ENCODE measurements at places on chromosomes 1 and 21.

- DNase-seq, result no peak
Observed at GRCh38 chr1:41683681-41684500, 199.4 kb upstream of the EDN2 start.

DNA sequence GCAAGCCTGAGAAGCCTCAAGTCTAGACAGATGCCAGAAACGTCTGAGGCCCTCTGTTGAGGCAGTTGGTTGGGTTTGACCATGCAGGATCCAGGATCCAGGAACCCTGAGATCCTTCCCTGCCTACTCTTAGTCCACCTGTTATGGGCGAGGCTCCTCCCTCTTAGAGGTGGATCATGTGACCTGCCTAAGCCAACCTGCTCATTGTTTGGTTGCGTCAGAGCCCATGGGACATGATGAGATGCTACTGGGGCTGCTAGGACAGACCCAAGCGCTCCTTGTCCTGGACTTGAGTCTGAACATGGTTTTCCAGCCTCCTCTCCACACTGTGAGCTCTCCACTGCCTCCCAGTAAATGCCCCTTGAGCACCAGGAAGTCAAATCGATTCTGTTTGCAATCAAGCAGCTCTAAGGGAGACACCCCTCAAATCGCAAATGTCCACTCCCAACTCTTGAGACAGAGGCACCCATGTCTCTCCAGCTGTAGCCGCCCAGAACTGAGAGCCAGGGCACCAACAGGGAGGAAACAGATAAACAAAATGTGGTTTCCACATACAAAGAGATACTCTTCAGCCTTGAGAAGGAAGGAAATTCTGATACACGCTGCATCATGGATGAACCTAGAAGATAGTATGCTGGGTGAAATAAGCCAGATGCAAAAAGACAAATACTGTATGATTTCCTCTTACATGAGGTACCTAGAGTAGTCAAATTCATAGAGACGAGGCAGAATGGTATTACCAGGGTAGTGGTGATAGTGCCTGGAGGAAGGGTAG, 31.7 kb upstream of the WNT4 start:
- no peak for DNase-seq

DNA sequence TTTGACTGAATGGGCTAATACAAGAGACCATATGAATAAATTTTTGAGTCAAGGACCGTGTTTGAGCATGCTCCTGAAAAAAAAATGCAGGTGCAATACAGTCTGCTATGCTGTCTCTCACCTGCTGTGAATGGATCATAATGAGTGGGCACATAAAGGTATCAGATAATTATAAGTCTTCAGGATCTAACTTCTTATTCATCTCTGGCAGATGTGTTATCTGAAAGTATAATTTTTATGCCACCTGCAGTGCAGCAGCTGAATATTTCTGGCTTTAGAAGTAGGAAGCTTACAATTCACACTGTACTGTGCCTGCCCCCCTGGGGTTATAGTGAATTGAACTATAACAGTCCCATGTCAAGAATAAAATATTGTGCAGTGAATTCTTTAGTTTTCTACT, 333.3 kb downstream of the MRPL39 start:
- peak; percentile 26 for DNase-seq

DNA sequence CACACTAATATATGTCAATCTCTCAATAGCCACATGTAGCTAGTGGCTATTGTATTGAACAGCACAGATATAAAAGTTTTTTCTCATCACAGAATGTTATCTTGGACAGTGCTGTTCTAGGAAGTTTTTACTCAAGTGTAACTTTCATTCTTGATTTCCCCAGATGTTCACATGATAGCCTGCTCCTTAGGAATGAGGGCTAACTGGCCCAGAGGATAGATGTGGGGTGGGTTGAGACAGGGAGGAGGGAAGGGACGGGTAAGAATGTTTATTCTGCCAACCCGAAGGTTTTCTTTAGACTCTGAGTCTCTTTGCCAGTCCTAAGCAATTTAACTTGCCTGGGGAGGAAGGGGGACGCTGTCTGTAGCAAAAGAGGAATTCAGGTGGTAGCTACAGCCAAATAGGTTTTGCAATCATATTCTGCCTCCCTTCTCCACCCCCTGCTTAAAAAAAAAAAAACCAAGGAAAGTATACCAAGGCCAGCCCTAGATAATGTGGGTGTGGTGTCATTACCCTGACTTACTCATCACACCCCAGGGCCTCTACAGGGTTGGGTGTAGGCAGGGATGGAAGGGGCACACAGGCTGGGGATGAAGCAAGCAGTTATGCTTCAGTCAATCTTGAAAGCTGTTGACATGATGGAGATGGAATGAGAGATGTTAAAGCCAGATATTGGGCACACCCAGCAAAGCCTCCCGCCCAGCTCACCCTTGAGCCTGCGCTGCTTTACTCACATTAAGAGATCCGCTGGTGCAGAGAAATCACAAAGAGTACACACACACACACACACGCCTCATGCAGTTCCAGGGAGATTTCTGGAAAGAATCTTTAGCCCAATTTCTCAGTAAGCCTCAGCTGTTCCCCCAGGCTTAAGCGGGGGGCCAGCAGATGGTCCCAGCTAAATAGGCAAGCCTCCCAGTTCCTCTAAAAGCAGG, 59.9 kb downstream of the PLXNA2 start:
- no peak for DNase-seq

GRCh38 chr1:5686925-5687706, 305.1 kb downstream of the NPHP4 start:
- DNase-seq, result no peak

DNA sequence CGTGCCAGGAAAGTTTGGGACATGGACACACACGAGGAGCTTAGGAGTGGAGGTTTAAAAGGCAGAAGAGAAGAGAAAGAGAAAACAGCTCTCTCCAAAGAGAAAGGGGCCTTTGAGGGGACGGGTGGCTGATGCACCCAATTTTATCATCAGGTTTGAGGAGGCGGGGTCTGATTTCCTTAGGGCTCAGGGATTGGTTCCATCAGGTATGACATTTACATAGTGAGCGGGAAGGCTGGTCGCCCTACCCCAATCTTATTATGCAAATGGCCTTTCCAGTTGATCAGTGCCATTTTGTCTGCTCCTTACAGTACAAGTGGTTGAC, 749.1 kb upstream of the TPTE start:
- DNase-seq, result no peak

- no peak for DNase-seq
Observed at GRCh38 chr1:29447368-29447767, 211.0 kb downstream of the PTPRU start.

GRCh38 chr1:233293556-233294446, 1.7 kb downstream of the PCNX2 start:
- no peak for DNase-seq

GRCh38 chr1:54442185-54442584, 36.0 kb upstream of the SSBP3 start:
- DNase-seq, result no peak

- DNase-seq, result no peak
Observed at GRCh38 chr1:77081834-77082233, 137.4 kb downstream of the PIGK start.

- no peak for DNase-seq
Observed at GRCh38 chr1:235357485-235358373, 9.5 kb upstream of the TBCE start.

DNA sequence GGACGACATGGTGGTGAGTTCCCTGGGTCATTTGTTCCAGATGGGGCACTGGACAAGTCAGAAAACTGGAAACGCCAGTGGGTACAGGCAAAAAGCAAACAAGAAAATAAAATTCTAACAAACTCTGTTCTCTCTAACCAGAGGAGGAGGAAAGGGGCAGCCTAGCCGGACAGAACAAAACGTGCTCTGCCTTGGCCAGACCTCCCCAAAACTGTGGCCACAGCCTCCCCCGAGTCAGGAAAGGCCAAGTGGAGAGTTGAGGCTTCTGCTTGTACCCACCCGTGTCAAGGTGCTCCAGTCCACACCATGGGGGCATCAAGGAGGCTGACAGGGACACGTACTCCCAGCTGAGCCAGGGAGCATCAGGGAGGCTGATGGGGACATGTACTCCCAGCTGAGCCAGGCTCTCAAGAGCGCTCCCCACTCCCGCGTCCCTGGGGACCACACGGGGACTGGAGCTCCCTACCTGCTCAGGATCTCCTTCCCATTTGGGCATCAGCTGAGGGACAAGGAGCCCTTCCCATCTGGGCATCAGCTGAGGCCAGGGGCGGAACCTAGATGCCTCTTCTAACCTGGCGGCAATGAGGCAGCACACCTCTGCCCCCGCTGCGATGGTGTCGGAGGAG, 154.8 kb upstream of the COL6A1 start:
- DNase-seq, result no peak

DNA sequence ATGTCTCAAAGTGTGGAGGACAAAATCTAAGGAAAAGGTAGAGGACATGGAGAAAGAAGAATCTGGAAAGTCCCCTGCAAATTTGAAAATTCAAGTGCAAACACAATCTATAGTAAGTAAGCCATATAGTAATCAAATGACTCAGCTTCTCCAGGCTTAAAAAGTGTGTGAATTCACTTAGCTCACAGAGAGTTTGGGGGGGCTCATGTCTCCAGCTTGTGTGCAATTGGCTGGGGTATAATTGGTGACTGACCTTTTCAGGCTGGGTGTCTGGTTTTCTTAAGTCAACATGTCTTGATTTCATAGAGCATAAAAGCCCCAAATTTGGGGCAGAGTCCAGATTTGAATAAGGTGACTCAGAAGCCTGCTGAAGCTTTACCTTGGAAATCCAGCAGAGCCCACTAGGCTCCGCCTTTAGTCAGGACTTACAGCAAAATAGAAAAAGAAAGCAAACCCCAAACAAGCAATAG, 8.6 kb downstream of the CLDN14 start:
- DNase-seq, result no peak

- no peak for DNase-seq
Observed at GRCh38 chr1:220905650-220906560, 26.7 kb downstream of the HLX start.

GRCh38 chr1:216314379-216315095, 108.7 kb downstream of the USH2A start:
- no peak for DNase-seq

DNA sequence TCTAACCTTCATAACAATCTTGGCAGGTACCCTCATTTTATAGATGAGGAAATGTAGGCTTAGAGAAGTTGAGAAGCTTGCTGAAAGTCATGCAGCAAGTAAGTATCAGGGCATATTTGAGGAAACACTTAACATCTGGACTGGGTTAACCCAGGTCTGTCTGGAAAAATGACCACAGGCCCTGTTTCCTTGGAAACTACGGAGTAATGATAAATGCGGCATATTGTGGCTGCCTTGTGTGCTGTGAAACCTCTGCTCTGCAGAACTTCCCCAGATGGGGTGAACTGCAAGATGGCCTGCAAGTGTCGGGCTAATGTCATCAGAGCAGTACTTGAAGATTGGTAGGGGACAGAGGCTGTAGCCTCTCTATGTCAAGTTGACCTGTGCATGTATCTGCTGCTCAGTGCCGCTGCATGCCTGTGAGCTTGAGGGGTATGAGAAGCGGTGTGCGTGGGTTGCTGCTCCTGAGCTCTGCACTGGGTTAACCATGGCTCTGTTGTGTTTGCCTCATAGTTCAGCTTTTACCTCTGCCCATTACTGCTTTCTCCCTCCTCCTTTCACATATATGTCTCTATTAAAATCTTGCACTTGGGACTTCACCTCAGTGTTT, 83.1 kb downstream of the WDR3 start:
- no peak for DNase-seq

DNA sequence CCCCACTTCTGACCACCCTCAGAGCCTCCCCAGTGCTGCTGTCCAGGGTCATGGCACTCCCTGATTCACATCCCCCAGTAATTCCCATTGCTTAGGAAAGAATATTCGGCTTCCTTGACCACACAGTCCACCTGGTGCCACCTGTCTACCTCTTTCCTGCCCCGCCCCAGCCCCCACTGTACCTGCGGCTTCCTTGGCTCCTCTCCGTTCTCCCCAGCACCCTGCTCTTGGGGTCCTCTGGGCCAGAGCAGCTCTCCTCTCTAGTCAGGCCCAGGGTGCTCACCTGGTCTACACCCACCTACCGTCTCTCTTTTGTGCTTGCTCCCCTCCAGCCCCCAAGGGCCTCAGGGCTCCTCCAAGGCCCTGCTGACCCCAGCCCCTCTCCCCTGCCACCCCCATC, 142.6 kb downstream of the PEX14 start:
- DNase-seq, result no peak

DNA sequence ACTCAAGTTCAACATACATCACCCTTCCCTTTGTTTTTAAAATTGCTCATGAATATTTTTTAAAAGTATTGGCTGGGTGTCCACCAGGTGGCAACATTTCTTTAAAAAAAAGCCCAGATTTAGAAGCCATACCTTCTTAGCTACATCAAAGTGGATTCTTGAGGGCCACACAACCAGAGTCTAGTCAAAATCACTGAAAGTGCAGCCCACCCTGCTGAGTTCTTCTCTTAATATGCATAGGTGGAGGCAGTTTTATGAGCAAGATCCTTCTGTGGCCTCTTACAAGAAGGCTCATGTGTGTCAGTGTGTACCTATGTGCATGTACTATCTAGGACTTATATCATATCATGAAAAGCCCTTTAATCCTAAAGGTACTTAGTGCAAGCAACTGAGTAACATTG, 16.9 kb upstream of the GNG12 start:
- DNase-seq, result no peak

GRCh38 chr1:50973875-50974617, 4.0 kb downstream of the CDKN2C start:
- DNase-seq, result no peak

DNA sequence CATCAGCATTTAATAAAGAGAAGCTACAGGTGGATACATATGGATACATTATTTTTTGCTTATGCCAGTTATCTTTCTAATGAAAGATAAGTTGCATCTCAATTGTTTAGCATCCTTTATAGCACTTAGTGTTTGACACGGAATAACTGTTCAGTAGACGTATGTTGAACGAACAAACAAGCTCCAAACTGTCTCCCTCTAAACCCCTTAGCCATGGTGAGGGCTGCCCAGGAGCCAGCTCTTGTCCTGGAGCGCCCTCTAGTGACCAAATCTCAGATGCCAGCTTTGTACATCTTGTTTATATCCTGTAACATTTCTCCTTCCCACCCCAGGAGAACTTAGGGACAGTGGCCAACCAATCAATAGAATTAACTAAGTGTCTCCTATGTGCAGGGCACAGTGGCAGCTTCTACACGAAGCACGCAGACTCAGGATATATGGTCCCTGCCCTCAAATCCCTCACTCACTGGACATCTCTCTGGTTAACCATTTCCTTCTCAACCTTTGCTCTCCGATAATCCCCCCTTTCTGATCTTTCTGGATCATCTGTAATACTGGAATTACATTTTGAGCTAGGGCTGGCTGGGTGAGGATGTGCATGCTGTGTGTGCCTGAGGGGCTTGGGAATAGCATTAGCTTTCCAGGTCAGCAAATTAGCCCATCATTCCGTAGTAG, 22.9 kb downstream of the KCNA10 start:
- DNase-seq, result peak; percentile 52

DNA sequence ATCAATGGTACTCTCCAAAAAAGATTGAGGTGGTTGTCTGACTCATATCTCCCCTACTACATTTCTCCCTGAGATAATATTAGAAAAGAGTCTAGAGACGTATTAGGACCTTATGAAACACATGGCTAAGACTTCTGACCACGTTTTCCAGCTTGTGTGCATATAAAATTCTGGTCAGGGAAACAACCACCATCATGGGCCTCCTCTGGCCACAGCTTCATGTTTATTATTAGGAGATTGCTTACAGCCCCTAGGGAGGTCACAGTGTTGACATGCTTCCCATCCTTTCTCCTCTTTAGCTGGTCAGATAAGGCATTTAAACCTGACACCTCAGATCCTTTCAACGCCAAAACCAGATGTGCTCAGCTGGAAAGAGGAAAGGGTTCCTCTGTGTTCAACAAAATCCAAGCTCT, 620.2 kb downstream of the PLPP3 start:
- DNase-seq, result no peak

Measured in SK-N-MC (cell line).